Activated CD8-positive, alpha-beta T cell treated with anti-CD3 and anti-CD28 coated beads for 36 hours (primary cell): ENCODE measurements at places on chromosomes 16 and 17. TPM values are rescaled to one million over a fixed set of nuclear protein-coding genes. Genes with fewer than 3 reads are reported as not detected.

DNA sequence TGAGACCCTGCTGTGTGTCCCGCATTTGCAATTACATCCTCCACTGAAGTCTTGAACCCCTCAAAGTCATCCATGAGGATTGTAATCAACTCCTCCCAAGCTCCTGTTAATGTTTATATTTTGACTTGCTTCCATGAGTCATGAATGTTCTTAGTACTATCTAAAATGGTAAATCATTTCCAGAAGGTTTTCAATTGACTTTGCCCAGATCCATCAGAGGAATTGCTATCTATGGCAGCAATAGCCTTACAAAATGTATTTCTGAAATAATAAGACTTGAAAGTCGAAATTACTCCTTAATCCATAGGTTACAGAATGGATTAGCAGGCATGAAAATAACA, 2.5 kb upstream of the C16orf87 start:
- H3K27me3 ChIP-seq: no peaks in the 10 kb centered on the region
- peaks cover 7% of the 10 kb centered on the region for H3K36me3 ChIP-seq
- H3K27ac ChIP-seq: no peak overlapping the region
- no peak overlapping the region for H3K4me3 ChIP-seq
- peaks cover 13% of the 10 kb centered on the region for H3K4me1 ChIP-seq

DNA sequence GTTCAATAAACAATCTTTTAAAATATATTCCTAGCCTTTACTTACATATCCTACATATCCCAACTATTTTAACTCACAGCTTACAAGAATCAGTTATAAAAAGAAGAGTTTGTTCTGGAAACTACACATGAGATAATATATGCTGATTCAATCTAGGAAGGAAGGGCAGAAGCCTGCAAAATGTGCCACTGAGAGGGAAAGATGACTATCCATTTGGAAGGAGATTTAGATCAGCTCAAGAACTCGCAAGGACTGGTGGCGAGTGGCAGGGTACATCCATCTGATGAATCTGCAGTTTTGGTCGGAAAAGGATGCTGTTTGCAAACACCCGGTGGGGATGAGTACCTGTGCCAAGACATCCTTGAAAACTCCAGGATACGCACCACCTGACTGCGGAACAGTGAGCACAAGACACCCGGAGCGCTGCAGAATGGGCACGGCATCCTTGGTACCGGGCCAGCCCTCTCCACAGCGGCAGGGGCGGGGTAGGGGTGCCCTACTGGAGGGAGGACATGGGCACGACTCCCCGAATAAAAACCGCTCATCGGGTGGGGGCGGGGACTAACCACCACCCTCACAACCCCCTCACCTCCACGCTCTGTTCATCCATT, 723 bp downstream of the TRIM37 start:
- no peaks in the 10 kb centered on the region for H3K27me3 ChIP-seq
- H3K27ac ChIP-seq: peak overlapping the region; percentile 91
- peak; percentile 81 for DNase-seq

Gene OR3A3
- total RNA-seq: not detected

- no peak overlapping the region for H3K4me3 ChIP-seq
- H3K4me1 ChIP-seq: no peaks in the 10 kb centered on the region
- DNase-seq: no peak
- no peaks in the 10 kb centered on the region for H3K36me3 ChIP-seq
- peaks cover 7% of the 10 kb centered on the region for H3K27me3 ChIP-seq
Measured at GRCh38 chr17:69762359-69762758, 312.7 kb upstream of the KCNJ16 start.

DNA sequence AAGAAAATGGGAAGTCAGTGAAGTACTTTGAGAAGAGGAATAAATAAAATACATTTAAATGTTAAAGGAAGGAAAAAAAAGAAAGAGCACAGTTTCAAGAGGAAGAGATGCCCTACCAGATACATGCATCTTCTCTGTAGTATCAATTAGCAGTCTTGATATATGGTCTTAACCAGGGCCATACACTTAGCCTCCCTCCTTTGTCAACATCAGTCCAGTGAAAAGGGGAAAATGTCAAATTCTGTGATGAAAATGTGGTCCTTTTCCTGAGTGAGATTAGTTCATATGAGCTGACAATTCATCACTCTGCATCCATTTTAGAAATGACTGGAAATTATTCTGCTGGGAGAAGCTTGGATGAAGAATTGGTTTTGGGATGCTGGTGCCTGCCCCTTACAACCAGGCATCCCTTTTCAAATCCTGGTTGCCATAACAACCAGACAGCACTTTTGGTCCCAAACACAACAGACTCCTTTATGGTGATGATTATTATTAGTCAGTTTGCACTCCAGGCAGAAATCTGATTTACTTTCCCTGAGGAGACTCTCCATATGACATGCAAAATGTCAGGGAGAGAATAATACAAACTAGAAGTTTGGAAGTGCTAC, 933.6 kb upstream of the CDH8 start:
- no peaks in the 10 kb centered on the region for H3K4me1 ChIP-seq
- H3K4me3 ChIP-seq: no peak overlapping the region
- H3K27ac ChIP-seq: no peak overlapping the region
- H3K27me3 ChIP-seq: no peaks in the 10 kb centered on the region
- DNase-seq: no peak

GRCh38 chr17:31446195-31446967, 54.9 kb downstream of the RAB11FIP4 start:
- H3K4me3 ChIP-seq: no peak overlapping the region
- H3K4me1 ChIP-seq: peaks cover 4% of the 10 kb centered on the region
- DNase-seq: no peak
- no peak overlapping the region for H3K27ac ChIP-seq

- peaks cover 3% of the 10 kb centered on the region for H3K36me3 ChIP-seq
- H3K4me1 ChIP-seq: peaks cover 35% of the 10 kb centered on the region
- H3K27me3 ChIP-seq: no peaks in the 10 kb centered on the region
- DNase-seq: no peak
- no peak overlapping the region for H3K27ac ChIP-seq
Measured at GRCh38 chr16:11142951-11143350, 113.1 kb downstream of the SOCS1 start.

GRCh38 chr17:247767-248166, 66.3 kb upstream of the DOC2B start:
- no peak overlapping the region for H3K27ac ChIP-seq
- no peaks in the 10 kb centered on the region for H3K36me3 ChIP-seq
- H3K27me3 ChIP-seq: no peaks in the 10 kb centered on the region
- DNase-seq: no peak
- no peak overlapping the region for H3K4me3 ChIP-seq

DNA sequence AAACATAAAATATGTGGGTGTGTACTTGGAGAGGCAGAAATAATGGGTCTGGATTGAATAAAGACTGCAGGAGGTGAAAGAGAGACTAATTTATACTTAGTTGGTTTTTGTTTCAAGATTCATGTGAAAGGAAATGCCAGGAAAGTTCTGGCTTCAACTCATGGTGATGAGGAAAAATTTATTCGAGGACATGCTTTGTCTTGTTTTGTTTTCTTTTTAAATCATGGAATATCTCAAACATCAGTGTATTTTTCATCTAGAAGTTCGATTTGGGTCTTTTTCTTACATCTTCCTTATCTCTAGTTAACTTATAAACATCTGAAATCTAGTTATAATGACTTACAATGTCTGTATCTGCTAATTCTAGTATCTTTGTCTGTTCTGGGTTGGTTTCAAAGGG, 115.1 kb downstream of the CDK5R1 start:
- H3K36me3 ChIP-seq: no peaks in the 10 kb centered on the region
- no peak for DNase-seq
- H3K4me3 ChIP-seq: no peak overlapping the region
- peaks cover 4% of the 10 kb centered on the region for H3K4me1 ChIP-seq
- H3K27ac ChIP-seq: no peak overlapping the region

Gene NUFIP2
- total RNA-seq: 49.5 TPM

GRCh38 chr16:54129810-54130209, 156.8 kb downstream of the IRX3 start:
- no peak overlapping the region for H3K4me3 ChIP-seq
- no peak overlapping the region for H3K27ac ChIP-seq
- H3K4me1 ChIP-seq: peaks cover 4% of the 10 kb centered on the region
- no peak for DNase-seq
- H3K36me3 ChIP-seq: no peaks in the 10 kb centered on the region

- H3K27ac ChIP-seq: no peak overlapping the region
- H3K4me1 ChIP-seq: no peaks in the 10 kb centered on the region
- H3K4me3 ChIP-seq: no peak overlapping the region
- peaks cover 21% of the 10 kb centered on the region for H3K27me3 ChIP-seq
Measured at GRCh38 chr16:26901196-26901861, 165.4 kb upstream of the C16orf82 start.

GRCh38 chr17:12282056-12282455, 261.4 kb downstream of the MAP2K4 start:
- H3K27me3 ChIP-seq: no peaks in the 10 kb centered on the region
- H3K4me3 ChIP-seq: no peak overlapping the region

Gene FOXO3B
- total RNA-seq: 7.5 TPM

DNA sequence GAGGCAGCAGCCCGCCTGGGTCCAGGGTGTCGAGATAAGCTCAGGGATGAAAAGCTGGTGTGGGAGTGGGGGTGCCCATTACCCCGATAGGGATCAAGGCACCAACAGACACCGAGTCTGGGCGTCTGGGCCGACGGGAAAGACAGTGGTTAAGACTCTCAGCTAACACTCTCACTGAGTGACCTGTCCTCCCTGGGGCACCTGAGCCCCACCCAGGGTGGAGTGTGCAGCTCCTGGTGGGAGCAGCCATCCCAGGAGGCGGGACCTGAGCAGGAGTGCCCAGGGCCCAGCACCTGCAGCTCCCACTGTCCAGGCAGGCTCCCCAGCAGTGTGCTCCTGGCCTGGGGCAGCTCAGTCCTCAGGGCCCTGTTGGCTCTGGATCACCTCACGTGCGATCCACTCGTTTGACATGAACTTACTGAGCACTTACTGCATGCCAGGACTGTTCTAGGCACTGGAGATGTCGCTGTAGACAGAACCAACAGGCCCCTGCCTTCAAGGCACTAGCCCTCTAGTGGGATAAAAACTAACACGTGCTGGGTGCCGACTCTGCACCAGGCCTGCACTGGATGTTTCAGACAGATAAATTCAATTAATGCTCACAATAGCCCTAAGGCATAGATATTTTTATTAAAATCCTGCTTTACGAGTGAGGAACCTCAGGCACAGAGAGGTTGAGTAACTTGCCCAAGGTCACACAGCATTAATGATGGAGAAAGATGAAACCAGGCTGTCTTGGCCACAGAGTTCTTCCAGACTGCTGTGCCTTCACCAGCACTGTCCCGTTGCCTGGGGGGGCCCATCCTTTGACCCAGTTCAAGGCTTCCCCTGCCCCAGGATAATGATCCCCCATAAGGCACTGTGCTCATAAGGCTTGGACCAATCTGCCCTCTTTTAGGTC, 1.9 kb downstream of the EVPLL start:
- no peak for DNase-seq
- no peak overlapping the region for H3K27ac ChIP-seq
- H3K36me3 ChIP-seq: no peaks in the 10 kb centered on the region
- no peak overlapping the region for H3K4me3 ChIP-seq

DNA sequence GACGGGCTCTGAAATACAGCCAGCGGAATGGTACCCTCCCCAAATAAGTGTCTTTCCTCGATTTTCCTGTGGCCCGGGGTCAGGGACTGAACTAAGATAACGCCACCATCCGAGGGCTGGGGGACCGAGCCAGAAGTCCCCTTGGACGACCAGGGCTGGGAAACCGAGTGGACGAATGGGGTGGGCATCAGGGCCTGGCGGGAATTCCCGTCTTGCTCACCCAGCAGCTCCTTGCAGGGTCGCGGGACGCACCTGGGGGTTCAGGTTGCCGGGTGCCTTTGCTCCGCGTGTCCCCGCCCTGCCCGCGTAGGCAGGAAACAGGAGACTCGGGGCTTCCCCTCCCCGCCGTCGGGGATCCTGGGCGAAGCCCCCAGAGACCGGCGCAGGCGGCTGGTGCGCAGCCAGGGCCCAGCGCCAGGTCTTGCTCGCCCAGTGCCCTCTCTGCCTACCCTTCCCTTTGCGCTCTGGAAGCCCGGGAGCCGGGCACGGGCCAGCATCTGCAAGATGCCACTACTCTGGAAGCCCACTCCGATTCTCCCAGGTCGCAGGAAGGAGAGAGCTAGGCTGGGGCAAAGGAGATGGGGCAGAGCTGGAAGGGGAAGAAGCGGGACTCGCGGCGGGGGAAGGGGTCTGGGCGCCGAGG, 665 bp upstream of the GRIN2C start:
- no peak overlapping the region for H3K27ac ChIP-seq
- DNase-seq: peak; percentile 41

DNA sequence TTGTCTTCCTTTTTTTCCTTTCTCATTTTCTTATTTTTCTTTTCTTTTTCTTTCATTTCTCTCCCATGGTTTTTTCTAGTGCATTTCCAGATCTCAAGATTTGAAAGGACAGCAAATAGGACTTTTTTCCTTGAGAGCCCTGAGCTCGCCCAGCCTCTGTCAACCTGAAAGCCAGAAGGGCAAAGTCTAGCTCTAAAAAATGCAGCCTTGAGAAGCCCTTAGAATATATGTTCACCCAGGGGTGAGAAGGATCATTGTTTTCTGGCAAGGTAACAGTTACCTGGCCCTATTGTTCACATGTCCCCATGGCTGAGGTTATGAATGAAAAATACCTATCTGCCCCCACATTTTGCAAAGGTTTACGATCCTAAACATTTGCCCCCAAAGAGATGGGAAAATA, 218.4 kb downstream of the IRX3 start:
- DNase-seq: no peak
- no peaks in the 10 kb centered on the region for H3K36me3 ChIP-seq
- H3K4me3 ChIP-seq: no peak overlapping the region
- H3K4me1 ChIP-seq: no peaks in the 10 kb centered on the region

DNA sequence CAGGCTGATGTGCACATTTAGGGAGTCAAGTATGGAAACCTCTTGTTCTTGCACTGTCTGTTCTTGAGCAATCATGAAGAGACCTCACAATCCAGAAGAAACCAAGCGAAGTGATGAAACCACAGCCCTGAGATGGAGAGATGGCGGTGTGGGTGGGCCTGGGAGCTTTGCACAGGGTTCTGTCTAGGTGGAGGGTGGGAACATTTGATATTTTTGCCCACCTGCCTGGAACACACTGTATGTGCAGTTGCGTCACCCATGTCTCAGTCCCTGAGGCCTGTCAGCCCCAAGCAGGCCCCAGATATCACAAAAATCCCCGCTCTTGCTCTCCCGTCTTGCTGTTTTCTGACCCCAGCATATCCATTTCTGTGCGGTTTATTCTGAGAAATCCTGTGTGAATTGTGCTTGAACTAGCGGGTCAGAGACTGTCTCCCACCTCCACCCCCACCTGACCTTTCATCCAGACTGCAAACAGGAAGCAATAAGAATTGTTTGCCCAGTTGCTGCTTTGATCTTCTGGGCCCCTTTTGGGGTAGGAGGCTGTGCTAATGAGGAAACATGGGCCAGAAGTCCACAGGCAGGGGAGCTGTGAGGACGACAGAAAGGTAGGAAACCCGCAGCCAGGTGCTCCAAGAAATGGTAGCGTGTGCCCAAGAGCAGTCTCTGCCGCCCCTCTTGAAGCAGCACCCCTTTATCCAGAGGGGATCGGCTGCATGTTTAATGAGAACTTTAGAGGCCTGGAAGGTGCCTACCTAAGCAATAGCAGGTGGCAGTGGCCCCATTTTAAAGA, 183.8 kb downstream of the CCDC182 start:
- H3K36me3 ChIP-seq: peaks cover 1% of the 10 kb centered on the region
- peaks cover 11% of the 10 kb centered on the region for H3K4me1 ChIP-seq
- peak; percentile 9 for DNase-seq

- no peak overlapping the region for H3K27ac ChIP-seq
- peaks cover 3% of the 10 kb centered on the region for H3K27me3 ChIP-seq
- no peaks in the 10 kb centered on the region for H3K36me3 ChIP-seq
- no peak overlapping the region for H3K4me3 ChIP-seq
- no peak for DNase-seq
- H3K4me1 ChIP-seq: peaks cover 8% of the 10 kb centered on the region
Measured at GRCh38 chr17:50058296-50058953, 2.5 kb downstream of the ITGA3 start.

Gene KRTAP17-1
- total RNA-seq: not detected

Gene CCL8
- total RNA-seq: not detected
